Adipocyte (in vitro differentiated cells): ENCODE measurements at places on chromosomes 2 and 18.
A peak's percentile ranks its signal among the peaks of the same experiment; 100 is the strongest.

DNA sequence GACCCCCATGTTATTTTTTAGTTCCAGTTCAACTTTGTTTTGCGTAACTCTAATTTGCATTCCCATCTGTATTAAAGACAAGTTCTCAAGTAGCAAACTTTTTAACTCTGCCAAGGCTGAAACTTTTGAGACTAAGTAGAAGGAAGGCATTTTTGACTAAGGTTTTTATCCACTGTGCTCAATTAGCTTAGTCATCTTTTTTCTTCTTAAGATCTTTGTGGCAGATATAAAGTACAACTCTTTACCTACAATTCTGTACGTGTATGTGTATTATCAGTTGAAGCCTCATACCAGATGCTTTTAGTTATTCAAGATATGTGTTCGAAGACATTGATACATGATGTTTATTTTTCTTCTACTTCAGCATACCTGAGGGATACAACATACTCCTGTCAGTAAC is 41.6 kb downstream of the CREB1 start:
- no peak for DNase-seq

- peak; percentile 19 for DNase-seq
Observed at GRCh38 chr2:127032621-127033020, 74.3 kb downstream of the BIN1 start.

DNA sequence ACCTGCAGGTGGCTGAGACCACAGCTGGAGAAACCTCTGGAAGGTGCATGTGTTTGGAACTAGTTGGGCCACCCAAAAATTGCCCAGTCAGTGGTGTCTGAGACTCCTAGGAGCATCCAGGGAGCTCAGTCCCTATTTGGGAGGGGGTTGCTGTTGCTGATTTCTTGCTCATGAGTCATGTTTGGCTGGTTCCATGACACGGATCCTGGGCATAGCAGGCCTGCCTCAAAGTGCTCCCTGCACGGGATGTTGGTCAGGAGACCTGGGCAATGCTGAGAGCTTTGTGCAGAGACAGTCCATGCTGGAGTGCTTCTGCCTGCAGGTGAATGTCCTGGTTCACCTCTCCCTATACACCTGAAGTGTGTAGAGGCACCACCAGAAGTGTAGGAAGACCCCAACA is 194.2 kb downstream of the GLI2 start:
- DNase-seq, result peak; percentile 36

GRCh38 chr2:75432761-75433361 is 127.9 kb downstream of the EVA1A start:
- no peak for DNase-seq

DNA sequence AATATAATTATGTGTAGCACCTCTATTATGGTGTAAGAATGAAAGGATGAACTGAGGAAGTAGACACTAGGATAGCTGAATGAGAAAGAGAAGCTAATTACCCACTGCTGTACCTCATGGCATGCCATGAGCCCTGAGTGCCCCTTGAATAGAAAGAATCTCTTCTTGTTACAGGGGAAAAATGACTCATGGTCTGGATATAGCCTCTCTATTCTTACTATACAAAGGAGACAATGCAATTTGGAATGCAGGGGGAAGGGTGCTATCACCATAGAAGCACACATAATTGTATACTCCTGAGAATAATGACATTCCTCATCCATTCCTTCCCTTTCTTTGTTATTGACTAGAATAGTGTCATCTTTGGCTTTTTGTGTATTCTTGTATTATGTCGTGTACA is 385.2 kb downstream of the CDH7 start:
- DNase-seq, result no peak

DNA sequence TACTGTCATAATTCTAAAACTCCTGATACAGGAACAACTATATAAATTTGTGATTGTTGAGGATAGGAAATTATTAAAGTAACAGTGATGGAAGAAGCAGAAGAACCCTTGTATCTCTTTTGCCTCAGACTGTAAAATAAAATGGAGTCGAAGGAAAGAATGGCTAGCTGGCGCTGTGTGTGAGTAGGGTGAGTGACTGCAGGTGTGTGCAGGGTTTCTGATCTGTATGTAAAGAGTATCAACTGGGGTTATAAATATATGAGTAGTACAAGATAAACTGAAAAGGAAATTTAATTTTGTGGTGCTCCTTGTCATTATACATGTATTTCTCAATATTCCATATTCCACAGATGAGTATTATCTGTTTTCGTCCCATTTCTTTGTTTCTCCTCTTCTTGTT is 15.2 kb downstream of the POLI start:
- DNase-seq, result no peak

GRCh38 chr2:186170693-186171092 is 315.4 kb upstream of the ZC3H15 start:
- DNase-seq, result no peak
